ENCODE measurements at places on chromosomes 13 and 19.

- no peak for DNase-seq
Observed at GRCh38 chr19:51352783-51353360, 10.9 kb upstream of the VSIG10L start.

DNA sequence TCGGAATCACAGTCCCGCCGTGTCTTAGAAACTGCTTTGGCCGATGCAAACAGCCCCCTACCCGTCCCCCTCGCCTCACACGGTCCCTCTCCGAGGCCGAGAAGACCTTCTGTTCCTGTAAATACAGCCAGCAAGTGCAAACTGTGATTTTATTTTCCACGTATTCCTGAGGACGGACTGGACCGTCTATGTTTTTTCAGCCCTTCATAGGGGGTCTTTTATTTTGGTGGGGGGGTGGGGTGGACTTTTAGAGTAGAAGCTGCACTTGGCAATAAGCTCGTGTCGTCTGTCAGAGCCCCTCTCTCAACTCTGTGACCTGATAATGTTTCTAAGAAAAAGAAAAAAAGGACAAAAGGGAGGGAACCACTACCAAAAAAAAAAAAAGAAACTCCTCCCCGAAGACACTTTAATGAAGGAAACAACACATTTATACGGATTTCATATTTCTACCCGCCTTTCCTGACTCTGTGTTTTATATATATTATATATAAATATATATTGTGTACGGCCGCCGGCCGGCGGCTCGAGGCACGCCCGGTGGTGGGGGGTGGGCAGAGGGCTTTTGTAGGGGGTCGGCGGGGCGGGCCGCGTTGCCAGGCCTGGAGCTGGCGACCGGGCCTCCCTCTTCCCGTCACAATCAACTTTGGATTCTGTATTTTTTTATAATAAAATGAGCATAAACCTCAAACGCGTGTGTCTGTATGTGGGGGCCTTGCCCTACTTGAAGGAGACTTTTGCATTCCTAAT is 15.2 kb downstream of the EFNA2 start:
- DNase-seq: no peak

DNA sequence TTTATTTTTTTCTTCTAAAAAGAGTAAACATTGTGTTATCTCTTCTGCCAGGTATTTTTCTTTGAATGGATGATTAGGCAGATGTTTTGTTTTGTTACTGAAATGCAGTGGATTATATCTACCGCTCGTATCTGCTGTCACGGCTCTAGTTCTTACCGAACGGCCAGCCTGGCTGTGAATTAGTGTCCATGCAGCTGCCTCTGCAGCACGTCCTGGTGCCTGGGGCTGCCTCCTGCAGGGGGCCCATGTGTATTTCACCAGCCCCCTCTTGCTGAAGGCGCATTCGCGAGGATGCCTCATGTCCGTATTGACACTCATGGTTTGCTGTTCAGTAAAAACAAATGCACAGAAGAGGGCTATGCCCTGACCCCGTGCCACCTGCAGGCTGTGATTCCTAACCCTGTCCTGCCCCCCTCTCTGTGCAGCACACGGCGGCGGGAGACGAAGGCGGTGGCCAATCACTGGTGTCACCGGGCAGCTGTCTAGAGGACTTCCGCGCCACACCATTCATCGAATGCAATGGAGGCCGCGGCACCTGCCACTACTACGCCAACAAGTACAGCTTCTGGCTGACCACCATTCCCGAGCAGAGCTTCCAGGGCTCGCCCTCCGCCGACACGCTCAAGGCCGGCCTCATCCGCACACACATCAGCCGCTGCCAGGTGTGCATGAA is 49.9 kb downstream of the RAB20 start:
- DNase-seq: no peak

DNA sequence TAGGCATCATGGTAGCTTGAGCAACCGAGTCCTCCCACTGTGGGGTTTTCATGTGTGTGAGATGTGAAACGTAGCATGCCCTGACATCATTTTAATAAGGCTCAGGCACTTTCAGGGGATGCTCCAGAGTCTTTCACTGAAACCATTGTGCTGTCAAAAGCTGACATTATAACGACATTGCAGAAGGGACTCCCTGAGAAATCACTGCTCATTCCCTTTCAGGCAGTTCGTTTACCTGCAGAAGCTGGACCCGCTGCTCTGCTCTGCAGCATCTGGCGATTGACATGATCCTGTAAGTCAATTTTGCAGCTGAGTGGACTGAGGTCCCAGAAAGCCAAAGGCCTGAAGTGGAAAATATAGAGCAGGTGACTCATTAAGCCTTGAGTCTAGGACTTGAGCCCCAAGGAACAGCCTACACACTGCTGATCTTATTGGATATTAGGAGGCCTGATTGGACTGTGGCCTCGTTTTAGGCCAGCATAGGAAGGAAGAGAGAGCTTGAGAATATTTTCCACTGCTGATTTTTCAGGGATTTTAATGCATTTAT is 54.0 kb upstream of the CNMD start:
- no peak for DNase-seq

Data from left colon (tissue), 2 donors.